Psoas muscle (tissue), 8 donors: ENCODE measurements at places on chromosomes 6 and 20. TPM values are rescaled to one million over a fixed set of nuclear protein-coding genes. Genes with fewer than 3 reads are reported as not detected.
A peak's percentile ranks its signal among the peaks of the same experiment; 100 is the strongest.

DNA sequence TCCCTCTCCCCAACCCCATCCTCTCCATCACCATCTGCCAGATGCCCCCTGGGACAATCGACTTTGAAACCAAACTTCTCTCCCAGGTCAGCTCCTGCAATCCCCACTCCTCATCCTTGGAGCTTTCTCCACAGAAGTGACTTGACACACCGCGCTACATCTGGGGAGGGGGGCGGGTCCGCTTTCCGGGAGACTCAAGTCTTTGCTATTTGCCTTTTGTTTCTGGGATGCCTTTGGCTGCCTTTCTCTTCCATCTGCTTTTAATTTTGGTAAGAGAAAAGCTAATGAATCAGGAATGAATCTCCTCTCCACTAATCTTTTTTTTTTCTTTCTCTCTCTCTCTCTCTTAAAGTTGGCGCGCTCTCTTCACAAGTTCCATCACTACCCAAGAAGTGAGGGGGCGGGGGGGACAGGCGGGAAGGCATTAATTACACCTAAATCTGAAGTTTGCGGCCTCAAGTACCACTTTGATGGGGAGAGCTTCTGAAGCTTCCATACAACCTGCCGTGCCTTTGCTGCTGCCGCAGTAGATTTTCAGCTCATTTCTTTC is 664 bp upstream of the TPBG start:
- no peak for DNase-seq

- no peak for DNase-seq
Measured at GRCh38 chr6:14274016-14274415, 156.4 kb downstream of the CD83 start.

GRCh38 chr20:51529081-51529681 is 13.3 kb downstream of the NFATC2 start:
- DNase-seq: no peak

DNA sequence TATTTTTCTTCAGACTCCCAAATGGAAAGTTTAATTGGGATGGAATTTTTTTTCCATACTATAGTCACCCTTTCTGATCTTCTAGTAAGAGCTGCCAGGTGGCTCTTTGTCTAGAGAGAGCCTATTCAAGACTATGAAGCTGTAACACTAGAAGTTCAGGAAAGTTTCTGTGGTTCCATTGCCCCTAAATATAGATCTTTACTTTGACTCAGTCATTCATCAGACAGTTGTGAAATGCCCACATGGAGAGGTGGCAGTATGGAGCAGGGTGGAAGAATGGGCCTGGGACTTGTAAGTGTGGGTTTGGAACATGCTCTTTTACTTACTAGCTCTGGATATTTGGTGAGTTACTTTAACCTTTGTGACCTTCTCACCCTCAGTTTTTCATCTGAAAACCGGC is 87.8 kb downstream of the CTNNBL1 start:
- no peak for DNase-seq

- no peak for DNase-seq
Measured at GRCh38 chr6:53103993-53104675, 38.9 kb downstream of the FBXO9 start.

DNA sequence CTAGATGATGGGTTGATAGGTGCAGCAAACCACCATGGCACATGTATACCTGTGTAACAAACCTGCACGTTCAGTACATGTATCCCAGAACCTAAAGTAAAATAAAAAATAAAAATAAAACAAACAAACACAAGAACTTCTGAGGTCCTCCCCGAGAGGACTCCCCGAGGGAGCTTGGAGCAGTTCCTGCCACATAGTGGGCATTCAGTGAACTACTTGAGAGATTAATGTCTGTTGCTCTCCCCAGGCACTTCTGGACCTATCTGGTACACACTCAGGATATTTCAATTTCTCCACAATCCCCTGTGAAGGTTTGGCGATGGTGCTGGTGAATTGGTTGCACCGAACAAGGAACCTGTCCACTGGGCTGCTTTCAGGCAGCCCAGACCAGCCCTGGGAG is 311.2 kb downstream of the ESR1 start:
- no peak for DNase-seq

- no peak for DNase-seq
Measured at GRCh38 chr20:47370850-47371782, 14.6 kb upstream of the ZMYND8 start.

GRCh38 chr6:137259349-137259748 is 40.2 kb upstream of the IFNGR1 start:
- no peak for DNase-seq

DNA sequence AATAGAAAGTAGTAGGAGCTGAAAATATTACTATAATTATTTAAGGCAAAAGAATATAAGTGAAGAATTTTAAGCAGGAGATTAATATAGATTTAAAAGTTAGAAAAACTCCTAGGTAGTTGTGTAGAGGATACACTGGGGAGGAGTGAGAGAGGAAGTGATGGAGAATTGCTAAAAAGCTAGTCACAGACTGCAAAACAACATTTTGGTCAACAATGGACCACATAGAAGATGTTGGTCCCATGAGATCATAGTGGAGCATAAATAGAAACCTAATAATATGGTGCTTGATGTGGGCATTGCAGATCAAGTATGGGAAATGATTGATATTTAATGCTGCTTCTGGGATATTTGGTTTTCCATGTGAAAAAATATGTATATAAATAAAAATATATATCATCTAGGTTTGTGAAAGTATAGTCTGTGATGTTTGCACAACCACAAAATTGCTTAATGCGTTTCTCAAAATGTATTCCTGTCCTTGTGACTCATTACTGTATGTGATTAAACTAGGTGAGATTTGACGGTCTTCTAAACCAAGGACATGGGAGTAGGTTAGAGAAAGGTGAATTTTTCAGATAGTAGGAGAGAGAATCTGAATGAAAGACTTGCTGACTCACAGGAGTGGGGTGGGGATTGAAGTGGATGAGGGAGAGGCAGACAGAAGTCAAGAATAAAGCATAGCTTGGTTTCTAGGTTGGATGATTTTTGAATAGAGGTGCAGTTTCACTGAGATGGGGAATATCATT is 174.0 kb downstream of the BCKDHB start:
- DNase-seq: no peak

- no peak for DNase-seq
Measured at GRCh38 chr6:39561536-39562266, 163.5 kb downstream of the KIF6 start.

- DNase-seq: peak; percentile 80
Measured at GRCh38 chr6:109318328-109318876, 63.9 kb downstream of the CD164 start.

DNA sequence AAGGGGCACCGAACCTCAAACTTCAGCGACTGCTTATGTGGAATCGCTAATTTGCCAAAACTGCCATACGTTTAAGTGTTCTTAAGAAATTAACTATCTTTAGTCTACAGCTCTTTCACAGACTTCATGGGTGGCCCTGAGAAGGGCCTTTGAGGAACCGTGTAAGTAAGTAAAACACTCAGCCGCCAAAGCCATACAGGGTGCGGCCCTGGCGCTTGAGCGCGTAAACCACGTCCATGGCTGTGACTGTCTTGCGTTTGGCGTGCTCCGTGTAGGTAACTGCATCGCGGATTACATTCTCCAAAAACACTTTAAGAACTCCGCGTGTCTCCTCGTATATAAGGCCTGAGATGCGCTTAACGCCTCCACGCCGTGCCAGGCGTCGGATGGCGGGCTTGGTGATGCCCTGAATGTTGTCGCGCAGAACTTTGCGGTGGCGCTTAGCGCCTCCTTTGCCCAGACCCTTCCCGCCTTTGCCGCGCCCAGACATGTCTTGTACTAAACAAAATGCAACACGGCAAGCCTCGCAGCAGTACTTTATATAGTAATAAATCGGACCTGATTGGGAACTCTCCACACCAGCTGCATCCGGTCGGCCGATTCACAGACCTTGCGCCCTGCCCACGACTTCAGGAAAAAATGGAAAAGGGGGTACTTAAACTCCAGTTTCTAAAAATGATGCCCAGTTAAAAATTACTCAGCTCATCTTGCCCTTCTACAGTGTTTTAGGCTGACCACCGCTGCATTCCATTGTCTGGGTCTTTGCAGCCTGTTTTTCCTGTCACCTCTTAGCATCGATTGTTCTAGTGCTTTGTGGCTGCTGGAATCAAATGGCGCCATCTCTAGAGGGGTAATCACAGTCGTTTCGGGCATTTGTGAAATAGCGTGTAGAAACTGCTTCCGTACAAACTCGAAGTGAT is 38.9 kb downstream of the OR2B2 start:
- DNase-seq: peak; percentile 65

- DNase-seq: no peak
Measured at GRCh38 chr6:37321101-37321500, 32.7 kb upstream of the RNF8 start.

GRCh38 chr20:47040506-47041125 is 146.0 kb downstream of the EYA2 start:
- DNase-seq: no peak

GRCh38 chr6:141326426-141326825 is 806.3 kb upstream of the GJE1 start:
- peak; percentile 6 for DNase-seq

DNA sequence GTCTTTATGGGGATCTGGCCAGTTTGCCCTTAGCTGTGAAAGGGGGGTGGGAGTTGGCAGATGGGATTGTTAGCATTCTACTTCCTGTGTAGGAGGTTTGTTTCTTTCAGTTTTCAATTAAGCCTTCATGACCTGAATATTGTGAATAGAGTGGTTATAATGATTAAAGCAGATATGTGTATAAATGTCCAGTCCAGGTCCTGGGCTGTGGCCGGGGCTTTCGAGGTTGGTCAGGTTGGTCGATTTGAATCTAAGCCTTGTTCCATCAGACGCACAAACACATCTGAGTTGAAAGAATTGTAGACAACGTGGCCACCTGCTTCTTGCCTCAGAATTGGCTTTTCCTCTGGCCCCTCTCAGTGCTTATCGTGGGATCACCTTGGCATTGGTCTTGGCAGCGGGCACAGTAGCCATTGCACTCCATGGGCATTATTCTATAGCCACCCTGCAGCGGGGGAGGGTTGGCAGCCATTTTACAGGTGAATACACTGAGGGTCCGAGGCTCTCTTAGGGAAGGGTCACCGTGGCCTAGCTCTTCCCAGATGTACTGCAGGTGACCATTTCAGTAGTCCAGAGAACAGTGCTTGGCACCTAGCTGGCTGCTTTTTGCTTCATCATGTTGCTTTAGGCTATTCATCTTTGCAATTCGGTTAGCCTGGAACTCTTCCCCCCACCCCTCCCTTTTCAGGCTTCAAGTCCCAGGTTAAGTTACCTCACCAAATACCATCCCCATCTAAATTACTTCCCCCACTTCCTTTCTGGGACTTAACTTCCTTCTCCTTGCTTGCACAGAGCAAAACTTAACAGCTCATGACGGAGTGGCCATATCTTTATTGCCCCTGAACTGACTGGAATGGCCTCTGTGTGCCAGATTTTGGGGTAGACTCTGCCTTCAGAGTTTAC is 1.1 kb downstream of the RNF114 start:
- DNase-seq: no peak

DNA sequence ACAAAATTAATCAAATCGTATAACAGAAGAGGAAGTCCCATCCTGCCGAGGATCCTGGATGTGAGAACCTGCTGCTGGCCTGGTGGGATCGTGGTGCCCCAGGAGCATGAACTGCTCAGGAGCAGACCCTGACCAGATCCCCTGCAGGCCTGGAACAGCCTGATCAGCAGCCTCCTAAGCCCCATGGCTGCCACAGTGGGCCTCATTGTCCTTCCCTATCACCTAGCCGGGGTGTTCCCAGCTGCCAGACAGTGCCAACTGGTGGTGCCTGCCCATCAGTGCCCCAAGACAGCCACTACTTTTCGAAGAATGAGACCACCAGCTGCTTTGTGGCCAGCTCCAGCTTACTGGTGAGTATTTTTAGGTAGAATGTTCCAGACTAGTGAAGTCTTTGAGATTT is 19.6 kb upstream of the MAS1L start:
- DNase-seq: no peak

- peak; percentile 82 for DNase-seq
Measured at GRCh38 chr20:35497780-35498189, 31.7 kb downstream of the C20orf173 start.

DNA sequence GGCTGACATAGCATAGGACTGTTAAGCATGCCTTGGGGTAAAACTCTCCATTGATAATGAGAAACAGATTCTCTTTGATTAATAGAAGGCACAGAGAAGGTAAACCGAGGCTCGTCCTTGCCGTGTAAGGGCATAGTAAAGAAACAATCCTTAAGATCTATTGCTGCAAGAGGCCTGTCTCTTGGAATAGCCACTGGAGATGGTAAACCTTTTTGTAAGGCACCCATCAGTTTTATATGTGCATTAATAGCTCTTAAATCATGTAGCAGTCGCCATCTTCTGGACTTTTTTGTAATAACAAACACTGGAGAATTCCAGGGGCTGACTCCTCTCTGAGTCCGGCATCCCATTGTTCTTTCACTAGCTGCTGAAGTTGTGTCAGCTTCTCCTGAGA is 8.4 kb upstream of the ABHD12 start:
- no peak for DNase-seq

GRCh38 chr6:119454714-119455113 is 105.2 kb upstream of the MAN1A1 start:
- no peak for DNase-seq

DNA sequence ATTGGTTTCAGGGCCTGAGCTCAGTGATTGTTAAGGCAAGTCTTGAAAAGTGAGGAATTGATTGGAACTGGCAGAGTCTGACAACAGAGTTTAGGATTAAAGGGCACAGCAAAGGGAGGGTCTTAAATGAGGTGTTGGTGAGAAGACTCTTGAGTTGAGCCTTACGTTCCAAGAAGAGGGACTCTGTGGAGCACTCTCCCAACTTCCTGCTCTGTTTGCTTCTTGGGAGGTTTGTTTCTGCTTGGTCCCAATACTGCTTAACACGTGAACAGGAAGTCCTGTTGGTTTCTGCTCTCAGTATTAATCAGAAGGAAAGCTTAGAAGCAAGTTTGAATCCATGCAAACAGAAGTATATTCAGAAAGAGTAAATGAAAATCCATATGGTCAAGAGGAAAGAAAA is 15.6 kb upstream of the SYNDIG1 start:
- no peak for DNase-seq

- peak; percentile 81 for DNase-seq
Measured at GRCh38 chr6:42452171-42453030, 675 bp upstream of the TRERF1 start.

The TBX18 gene
- total RNA-seq: 0.88 TPM

The MYH7B gene
- 10.6 TPM for total RNA-seq

The CCM2L gene
- 3.3 TPM for total RNA-seq

The TUBB1 gene
- 0.08 TPM for total RNA-seq

The COL9A3 gene
- 0.27 TPM for total RNA-seq

The STXBP5 gene
- total RNA-seq: 16.8 TPM

The CHD6 gene
- 17.2 TPM for total RNA-seq

The ZCCHC3 gene
- 9.5 TPM for total RNA-seq

The GINS1 gene
- total RNA-seq: 0.11 TPM

The FKBP1C gene
- total RNA-seq: 0.54 TPM
